Activated CD8-positive, alpha-beta memory T cell treated with anti-CD3 and anti-CD28 coated beads, Interleukin-2, amount 10 ng/mL, durations not matched to agents 7 days and 5 days (primary cell): ENCODE measurements at places on chromosomes 1 and 21.

GRCh38 chr1:26771643-26772321 is 16.0 kb upstream of the PIGV start:
- DNase-seq, result no peak
- no peaks in the 10 kb centered on the region for H3K27me3 ChIP-seq
- H3K36me3 ChIP-seq, result peaks cover 80% of the 10 kb centered on the region
- peak overlapping the region; percentile 2 for H3K27ac ChIP-seq
- peaks cover 20% of the 10 kb centered on the region for H3K4me1 ChIP-seq

- H3K4me1 ChIP-seq, result no peaks in the 10 kb centered on the region
- H3K27ac ChIP-seq, result no peak overlapping the region
- H3K36me3 ChIP-seq, result no peaks in the 10 kb centered on the region
- no peak for DNase-seq
- H3K4me3 ChIP-seq, result no peak overlapping the region
These were observed 8.1 kb downstream of the NGF start for GRCh38 chr1:115329965-115330364.

GRCh38 chr1:80659161-80659560 is 1141.6 kb upstream of the ADGRL2 start:
- H3K27me3 ChIP-seq, result no peaks in the 10 kb centered on the region
- no peak overlapping the region for H3K4me3 ChIP-seq
- no peaks in the 10 kb centered on the region for H3K4me1 ChIP-seq
- H3K36me3 ChIP-seq, result no peaks in the 10 kb centered on the region
- no peak for DNase-seq
- H3K27ac ChIP-seq, result no peak overlapping the region

DNA sequence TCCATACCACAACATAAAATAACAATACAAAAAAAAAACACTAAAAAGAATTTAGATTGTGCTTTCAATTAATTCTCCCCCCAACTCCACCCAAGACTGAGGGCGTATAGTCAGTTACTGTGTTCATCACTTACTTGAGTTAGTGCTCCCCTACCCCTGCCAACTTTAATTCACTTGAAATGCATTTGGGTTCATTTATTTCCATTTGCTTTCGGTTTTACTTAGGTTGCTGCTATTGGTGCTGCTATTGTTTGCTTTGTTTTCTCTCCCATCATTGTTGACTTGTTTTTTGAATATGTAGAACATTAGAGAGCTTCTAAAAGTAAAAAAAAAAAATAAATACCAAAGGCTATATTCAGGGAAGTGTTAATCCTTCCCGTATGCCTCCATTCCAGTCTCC is 10.7 kb upstream of the CYYR1 start:
- H3K27ac ChIP-seq, result no peak overlapping the region
- H3K27me3 ChIP-seq, result no peaks in the 10 kb centered on the region
- no peak for DNase-seq
- H3K4me1 ChIP-seq, result no peaks in the 10 kb centered on the region
- H3K36me3 ChIP-seq, result no peaks in the 10 kb centered on the region

DNA sequence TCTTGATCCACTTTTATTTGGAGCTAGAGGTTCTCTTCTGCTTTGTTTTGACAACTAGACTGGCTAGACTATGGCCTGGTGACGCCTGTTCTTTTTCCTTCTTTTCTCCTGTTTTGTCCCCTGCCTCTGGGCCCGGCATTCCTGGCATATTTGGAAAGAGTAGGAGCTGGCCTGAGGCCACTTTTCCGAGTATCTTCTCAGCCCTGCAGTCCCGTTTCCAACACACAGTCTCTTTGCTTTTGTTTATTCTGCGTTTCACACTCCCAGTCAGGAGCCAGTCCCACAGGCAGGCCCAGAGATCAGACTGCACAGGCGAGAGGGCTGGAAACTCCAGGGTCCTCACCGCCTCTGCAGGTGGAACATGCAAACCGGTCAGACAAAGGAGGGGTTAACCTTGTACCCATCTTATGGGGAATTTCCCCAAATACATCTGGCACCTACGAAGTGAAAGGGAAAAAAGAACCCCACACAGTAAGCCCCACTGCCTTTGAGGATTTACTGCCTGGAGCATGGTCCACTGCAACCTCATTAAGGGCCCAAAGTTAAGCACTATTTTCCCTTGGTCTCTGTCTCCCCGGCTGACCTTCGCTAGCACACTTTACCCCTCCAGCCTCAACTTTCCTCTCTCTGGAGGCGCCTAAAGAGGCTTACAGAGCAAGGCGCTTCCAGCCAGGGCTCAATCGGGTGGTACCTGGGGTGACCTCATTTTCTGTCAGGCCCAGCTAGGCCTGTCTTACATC is 141.1 kb downstream of the TOMM20 start:
- peaks cover 13% of the 10 kb centered on the region for H3K36me3 ChIP-seq
- peaks cover 63% of the 10 kb centered on the region for H3K4me1 ChIP-seq
- no peaks in the 10 kb centered on the region for H3K27me3 ChIP-seq
- no peak for DNase-seq
- H3K4me3 ChIP-seq, result peak overlapping the region; percentile 2

- H3K36me3 ChIP-seq, result peaks cover 3% of the 10 kb centered on the region
- DNase-seq, result no peak
- H3K4me1 ChIP-seq, result no peaks in the 10 kb centered on the region
- H3K4me3 ChIP-seq, result no peak overlapping the region
- no peak overlapping the region for H3K27ac ChIP-seq
These were observed 40.0 kb upstream of the ZNF648 start for GRCh38 chr1:182101415-182102042.

- H3K4me3 ChIP-seq, result no peak overlapping the region
- DNase-seq, result no peak
- peaks cover 24% of the 10 kb centered on the region for H3K4me1 ChIP-seq
- H3K27ac ChIP-seq, result peak overlapping the region; percentile 81
- no peaks in the 10 kb centered on the region for H3K27me3 ChIP-seq
These were observed 70.2 kb upstream of the ERRFI1 start for GRCh38 chr1:8096105-8097011.

DNA sequence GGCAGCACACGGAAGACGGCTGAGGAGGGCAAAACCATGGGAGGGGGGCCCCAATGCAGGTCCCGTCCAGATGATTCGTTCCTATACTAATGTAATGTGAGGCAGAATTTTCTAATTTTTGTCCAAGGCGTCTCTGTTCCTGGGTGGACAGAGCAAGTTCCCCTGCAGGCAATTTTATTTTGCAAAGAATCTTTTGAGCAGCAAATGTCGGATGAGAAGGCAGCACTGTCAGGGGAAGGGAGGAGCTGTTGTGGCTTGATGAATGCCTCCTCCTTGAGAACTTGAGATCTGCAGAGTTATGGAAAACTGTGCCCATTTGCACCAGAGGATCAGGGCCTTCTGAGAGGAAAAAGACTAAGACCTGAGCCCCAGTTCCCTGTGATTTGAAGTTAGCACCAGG is 17.3 kb downstream of the SLC1A7 start:
- no peaks in the 10 kb centered on the region for H3K36me3 ChIP-seq
- H3K27ac ChIP-seq, result no peak overlapping the region
- no peak for DNase-seq
- peaks cover 2% of the 10 kb centered on the region for H3K27me3 ChIP-seq
- H3K4me1 ChIP-seq, result peaks cover 6% of the 10 kb centered on the region
- H3K4me3 ChIP-seq, result no peak overlapping the region

- DNase-seq, result no peak
- H3K4me3 ChIP-seq, result no peak overlapping the region
- no peak overlapping the region for H3K27ac ChIP-seq
These were observed 8.0 kb upstream of the ANGPTL3 start for GRCh38 chr1:62589321-62589720.

DNA sequence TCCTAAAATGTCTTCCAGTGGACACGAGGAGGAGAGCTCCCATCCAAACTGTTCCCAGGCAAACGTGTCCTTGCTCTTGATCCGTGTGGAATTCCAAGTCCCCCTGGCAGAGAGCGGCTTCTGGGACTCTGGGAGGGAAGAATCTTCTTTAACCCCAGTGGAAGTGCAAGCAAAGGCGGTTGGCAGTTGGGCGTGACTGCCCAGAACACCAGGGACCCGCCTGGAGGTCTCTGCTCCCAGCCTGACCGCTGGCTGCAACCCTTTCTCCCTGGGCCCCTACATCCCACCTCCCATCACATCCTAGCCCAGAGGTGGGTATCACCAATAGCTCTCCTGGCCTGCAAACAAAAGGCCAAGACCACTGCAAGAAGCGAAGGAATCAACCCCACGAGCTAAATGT is 17.8 kb downstream of the CASZ1 start:
- no peaks in the 10 kb centered on the region for H3K4me1 ChIP-seq
- H3K27me3 ChIP-seq, result no peaks in the 10 kb centered on the region
- H3K27ac ChIP-seq, result no peak overlapping the region
- no peak overlapping the region for H3K4me3 ChIP-seq

GRCh38 chr21:39141502-39141901 is 41.7 kb downstream of the PSMG1 start:
- H3K4me3 ChIP-seq, result no peak overlapping the region
- no peak overlapping the region for H3K27ac ChIP-seq
- no peaks in the 10 kb centered on the region for H3K36me3 ChIP-seq
- H3K27me3 ChIP-seq, result peaks cover 3% of the 10 kb centered on the region
- no peak for DNase-seq

- no peaks in the 10 kb centered on the region for H3K36me3 ChIP-seq
- H3K4me1 ChIP-seq, result no peaks in the 10 kb centered on the region
- peaks cover 27% of the 10 kb centered on the region for H3K27me3 ChIP-seq
These were observed 467.3 kb downstream of the SETD4 start for GRCh38 chr21:35593000-35593502.

DNA sequence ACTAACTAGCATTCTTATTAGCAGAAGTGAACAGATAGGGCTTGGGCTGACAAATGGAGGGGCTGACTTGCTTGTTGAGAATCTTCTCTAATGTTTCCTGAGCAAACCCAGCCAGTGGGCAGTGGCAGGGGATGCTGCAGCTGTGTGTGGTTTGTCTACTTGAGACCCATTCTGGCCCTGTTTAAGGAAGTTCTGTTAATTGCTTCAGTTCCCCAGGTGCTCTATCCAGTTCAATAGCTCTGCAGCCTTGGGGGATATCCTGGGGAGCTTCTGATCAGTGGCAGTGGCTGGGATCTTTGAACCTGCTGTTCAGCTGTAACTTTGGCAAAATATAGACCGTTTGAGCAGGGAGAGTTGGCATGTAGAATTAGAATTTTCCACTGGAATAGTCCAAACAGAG is 137.4 kb downstream of the ZNF326 start:
- H3K4me3 ChIP-seq, result no peak overlapping the region
- H3K36me3 ChIP-seq, result no peaks in the 10 kb centered on the region
- H3K27me3 ChIP-seq, result peaks cover 15% of the 10 kb centered on the region
- peaks cover 2% of the 10 kb centered on the region for H3K4me1 ChIP-seq
- DNase-seq, result no peak
- no peak overlapping the region for H3K27ac ChIP-seq

DNA sequence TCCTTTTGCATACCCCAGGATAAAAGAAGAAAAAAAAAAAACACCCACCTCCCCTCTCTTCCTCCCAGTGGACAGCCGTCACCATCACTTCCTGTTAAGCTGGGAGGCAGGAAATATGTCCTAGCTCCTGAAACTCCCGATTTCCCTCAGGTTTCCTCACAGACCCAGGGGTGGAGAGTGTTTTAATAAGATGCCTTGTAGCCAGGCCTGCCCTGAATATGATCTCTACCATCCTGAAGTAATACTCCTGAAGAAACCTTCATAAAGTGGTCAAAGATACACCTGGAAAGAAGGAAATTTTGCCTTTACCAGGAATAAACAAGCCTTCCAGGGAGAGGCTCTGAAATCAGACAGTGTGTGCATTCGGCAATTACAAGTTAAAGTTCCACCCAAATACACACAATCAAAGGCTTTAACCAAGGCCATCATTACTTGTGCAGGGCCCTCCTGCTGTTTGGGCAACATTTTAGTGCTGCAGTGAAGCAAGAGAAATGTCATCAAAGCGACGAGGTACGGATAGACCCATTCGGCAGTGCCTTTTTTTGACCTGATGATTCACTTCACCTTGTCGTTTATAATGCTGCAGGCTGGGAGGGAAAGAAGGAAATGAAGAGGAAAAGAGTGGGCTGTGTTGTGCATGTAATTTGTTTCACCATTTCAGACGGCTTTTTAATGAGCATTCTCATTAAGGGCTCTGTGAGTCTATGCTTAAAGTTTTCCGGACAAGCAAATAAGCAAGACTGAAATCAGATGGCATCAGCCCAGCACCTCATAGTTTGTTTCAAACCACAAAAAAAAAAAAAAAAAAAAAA is 41.0 kb upstream of the RASAL2 start:
- no peaks in the 10 kb centered on the region for H3K27me3 ChIP-seq
- no peak overlapping the region for H3K4me3 ChIP-seq
- no peaks in the 10 kb centered on the region for H3K36me3 ChIP-seq
- no peak overlapping the region for H3K27ac ChIP-seq
- H3K4me1 ChIP-seq, result no peaks in the 10 kb centered on the region

GRCh38 chr1:75014250-75014649 is 119.9 kb upstream of the LHX8 start:
- no peaks in the 10 kb centered on the region for H3K4me1 ChIP-seq
- H3K4me3 ChIP-seq, result no peak overlapping the region
- no peaks in the 10 kb centered on the region for H3K36me3 ChIP-seq
- no peak for DNase-seq

GRCh38 chr1:58854576-58854975 is 70.7 kb upstream of the JUN start:
- H3K4me1 ChIP-seq, result peaks cover 30% of the 10 kb centered on the region
- DNase-seq, result no peak
- H3K4me3 ChIP-seq, result no peak overlapping the region
- no peaks in the 10 kb centered on the region for H3K27me3 ChIP-seq
- H3K27ac ChIP-seq, result no peak overlapping the region
- peaks cover 1% of the 10 kb centered on the region for H3K36me3 ChIP-seq

GRCh38 chr1:21857840-21858670 is 46.0 kb downstream of the LDLRAD2 start:
- no peak for DNase-seq
- peaks cover 10% of the 10 kb centered on the region for H3K4me1 ChIP-seq
- peak overlapping the region; percentile 16 for H3K27ac ChIP-seq

DNA sequence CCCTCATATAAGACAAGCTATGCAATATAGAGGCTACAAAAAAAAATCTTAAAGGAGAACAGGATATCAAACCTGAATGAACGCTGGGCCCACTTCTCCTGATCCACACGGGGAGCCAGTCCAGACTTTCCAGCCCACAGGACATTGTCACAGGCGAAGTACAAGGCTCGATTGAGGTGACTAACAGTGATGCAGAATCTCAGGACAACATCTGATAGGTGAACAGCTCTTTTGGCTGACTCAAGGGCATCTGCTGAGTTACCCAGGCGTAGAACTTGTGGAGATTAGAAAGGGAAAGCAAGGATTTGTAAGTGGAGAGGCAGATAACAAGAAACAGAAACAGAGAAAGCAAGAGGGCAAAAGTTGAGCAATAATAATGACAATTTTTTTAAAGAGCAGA is 1.8 kb downstream of the PEX11B start:
- peaks cover 27% of the 10 kb centered on the region for H3K36me3 ChIP-seq
- H3K27ac ChIP-seq, result no peak overlapping the region
- peaks cover 46% of the 10 kb centered on the region for H3K4me1 ChIP-seq
- H3K27me3 ChIP-seq, result no peaks in the 10 kb centered on the region
- no peak for DNase-seq
